Ureter (tissue), 1 donor: ENCODE measurements at places on chromosomes 4 and X. TPM values are rescaled to one million over a fixed set of nuclear protein-coding genes. Genes with fewer than 3 reads are reported as not detected.

The GIMD1 gene
- not detected for total RNA-seq

The UGT2B10 gene
- not detected for total RNA-seq

The HNRNPDL gene
- total RNA-seq: 310 TPM

The STPG2 gene
- 1.4 TPM for total RNA-seq
